ENCODE measurements at places on chromosomes 13 and 19.

DNA sequence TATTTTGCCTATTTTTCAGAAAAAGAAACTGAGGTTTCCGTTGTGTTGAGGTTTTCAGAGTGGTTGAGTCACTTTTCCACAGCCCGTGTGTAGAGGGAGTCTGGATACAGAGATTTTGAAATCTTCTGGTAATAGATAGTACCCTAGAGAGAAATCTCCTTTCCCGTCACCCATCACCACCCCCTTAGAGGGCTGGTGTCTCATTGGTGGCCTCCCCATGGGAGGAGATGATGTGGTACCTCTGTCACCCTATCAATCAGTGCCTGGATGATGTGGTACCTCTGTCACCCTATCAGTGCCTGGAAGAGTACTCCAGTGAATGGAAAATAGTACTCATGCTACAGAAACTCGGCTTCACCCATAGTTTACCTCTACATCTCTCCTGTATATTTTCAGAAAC is 42.2 kb upstream of the SERP2 start:
- no peak for DNase-seq

DNA sequence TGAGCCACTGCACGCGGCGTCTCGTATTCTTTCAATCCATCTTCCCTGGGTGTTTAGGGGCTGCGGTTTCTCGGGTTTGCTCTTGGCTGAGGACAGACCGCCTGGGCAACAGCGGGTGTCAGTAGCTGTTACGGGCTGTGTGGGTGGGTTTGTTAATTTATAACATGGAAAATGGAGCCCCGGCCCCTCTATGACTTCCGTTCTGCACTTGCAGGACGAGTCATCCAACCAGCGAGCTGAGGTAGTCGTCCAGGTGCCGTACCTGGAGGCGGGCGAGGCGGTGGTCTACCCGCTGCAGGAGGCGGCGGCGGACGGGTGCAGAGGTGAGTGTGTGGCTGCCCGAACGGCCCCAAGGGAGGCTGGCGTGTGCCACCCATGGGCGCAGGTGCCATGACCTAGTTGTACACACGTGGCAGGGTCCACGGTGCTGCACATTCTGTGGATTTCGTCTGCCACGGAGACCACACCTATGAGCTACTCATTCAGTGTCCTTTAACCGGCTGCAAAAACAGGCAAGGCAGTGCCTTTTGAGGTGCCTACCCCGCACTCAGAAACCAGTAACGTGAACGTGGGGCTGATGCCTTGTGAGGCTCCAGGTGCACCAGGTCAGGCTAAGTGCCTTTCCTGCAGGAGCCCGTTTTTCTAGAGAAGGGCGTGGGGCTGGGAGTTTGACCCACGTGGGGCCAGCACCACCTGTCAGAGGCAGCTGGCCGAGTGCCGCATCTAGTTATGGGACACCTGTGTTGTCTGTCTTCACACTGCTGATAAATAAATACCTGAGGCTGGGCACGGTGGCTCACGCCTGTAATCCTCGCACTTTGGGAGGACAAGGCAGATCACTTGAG is 10.9 kb downstream of the POLR2E start:
- no peak for DNase-seq

DNA sequence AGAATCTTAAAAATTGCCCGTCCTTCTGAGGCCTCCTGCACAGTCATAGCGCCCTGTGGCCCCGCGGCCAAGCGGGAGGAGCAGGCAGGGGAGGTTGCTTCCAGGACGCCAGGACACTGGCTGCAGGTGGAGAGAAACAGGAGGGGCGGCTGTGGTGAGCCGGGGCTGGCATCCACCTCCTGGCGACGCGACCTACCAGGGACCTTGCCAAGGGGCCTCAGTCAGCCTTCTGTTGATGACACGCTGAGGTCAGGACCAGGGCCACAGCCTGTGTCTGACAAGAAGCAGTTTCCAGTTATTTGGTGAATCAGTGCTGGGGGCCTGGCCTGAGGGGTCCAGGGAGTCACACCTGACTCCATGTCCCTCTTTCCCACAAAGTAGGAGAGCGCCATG is 13.3 kb upstream of the MKNK2 start:
- DNase-seq: no peak

DNA sequence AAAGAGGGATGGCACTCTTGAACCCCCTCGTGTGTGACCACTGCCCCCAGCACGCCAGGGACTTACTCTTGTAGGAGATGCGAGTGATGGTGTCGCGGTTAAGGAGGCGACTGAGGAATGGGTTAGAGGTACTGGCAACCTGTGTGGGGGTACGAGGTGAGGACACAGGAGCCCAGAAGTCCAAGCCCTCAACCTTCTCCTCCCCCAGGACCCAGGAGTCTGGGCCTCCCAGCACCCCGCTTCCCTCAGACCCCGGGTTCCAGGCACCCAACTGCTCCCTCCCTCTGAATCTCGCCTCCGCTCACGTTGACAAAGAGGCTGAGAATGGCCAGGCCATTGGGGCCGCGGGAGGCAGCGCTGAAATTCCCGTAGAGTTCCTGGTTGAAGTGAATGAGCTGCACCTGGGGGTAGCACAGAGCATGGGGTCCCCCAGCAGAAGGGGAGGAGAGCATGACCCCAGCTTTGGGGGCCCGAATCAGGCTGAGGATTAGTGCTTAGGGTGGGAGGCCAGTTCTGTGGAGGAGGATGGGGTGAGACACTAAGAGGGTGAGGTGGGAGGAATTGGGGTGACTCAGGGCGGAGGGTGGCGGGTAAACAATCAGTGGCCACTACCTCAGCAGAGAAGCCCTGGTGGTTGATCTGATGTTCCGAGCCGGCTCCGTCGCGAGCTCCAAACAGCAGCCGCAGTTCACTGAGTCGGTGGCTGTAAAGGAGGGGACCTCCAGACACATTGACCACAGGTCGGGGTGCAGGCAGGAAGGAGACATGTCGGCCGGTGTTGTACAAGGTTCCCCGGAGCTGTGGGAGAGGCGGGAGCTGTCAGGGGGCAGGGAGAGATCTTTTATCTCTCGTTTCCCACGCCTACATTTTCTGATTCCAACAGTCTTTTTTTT is 2.5 kb upstream of the DBP start:
- DNase-seq: no peak

GRCh38 chr19:17553256-17553655 is 2.2 kb upstream of the COLGALT1 start:
- DNase-seq: no peak
